ENCODE measurements at places on chromosomes 6 and 20. TPM values are rescaled to one million over a fixed set of nuclear protein-coding genes. Genes with fewer than 3 reads are reported as not detected.

Gene EYS
- 0.98 TPM for total RNA-seq

Gene RAD21L1
- 0.19 TPM for total RNA-seq

Gene CCM2L
- not detected for total RNA-seq

Gene HLA-F
- 2.4 TPM for total RNA-seq

Gene DACT2
- not detected for total RNA-seq

Gene CST2
- total RNA-seq = not detected

Gene RSPH9
- not detected for total RNA-seq

Gene OTOR
- not detected for total RNA-seq

Gene C2
- 0.86 TPM for total RNA-seq

Gene HLA-DQB1
- total RNA-seq = not detected

Gene OPRM1
- total RNA-seq = not detected

Gene CPNE5
- total RNA-seq = not detected

Gene PDYN
- total RNA-seq = not detected

Gene ASIP
- total RNA-seq = not detected

Gene TMEM217
- 0.40 TPM for total RNA-seq

Gene GSTA2
- total RNA-seq = not detected

Gene PNLDC1
- total RNA-seq = not detected

Gene JPH2
- total RNA-seq = 24.4 TPM

Gene TEAD3
- 17.5 TPM for total RNA-seq

Gene HBS1L
- total RNA-seq = 125 TPM

Gene SPATA2
- total RNA-seq = 4.1 TPM

Gene CRISP2
- total RNA-seq = not detected

Gene CCR6
- total RNA-seq = not detected

Gene PBOV1
- not detected for total RNA-seq

Gene TAAR6
- total RNA-seq = not detected

Gene NKX2-4
- not detected for total RNA-seq

Gene BCLAF1
- 91.1 TPM for total RNA-seq

Gene TRIM15
- not detected for total RNA-seq

Gene SLC35D3
- not detected for total RNA-seq

Gene FAM83B
- total RNA-seq = not detected

Gene IL17F
- not detected for total RNA-seq

Gene TMEM242
- total RNA-seq = 4.7 TPM

Gene LMBRD1
- 29.7 TPM for total RNA-seq

Gene EPPIN
- not detected for total RNA-seq

Gene DYNLT1
- 99.8 TPM for total RNA-seq

Gene TNFAIP3
- total RNA-seq = 2.4 TPM

Gene MCCD1
- total RNA-seq = not detected

Gene ERVFRD-1
- not detected for total RNA-seq

Gene PTCHD4
- 23.6 TPM for total RNA-seq

Gene UBE2C
- total RNA-seq = 279 TPM

Gene ARHGAP40
- not detected for total RNA-seq

Gene UNC93A
- not detected for total RNA-seq

Gene TRIM40
- total RNA-seq = not detected

Gene HAO1
- total RNA-seq = not detected

Gene NRSN1
- not detected for total RNA-seq

Gene COL9A3
- not detected for total RNA-seq

Data from LHCN-M2 (cell line).